ENCODE measurements at places on chromosomes 3 and 15.

DNA sequence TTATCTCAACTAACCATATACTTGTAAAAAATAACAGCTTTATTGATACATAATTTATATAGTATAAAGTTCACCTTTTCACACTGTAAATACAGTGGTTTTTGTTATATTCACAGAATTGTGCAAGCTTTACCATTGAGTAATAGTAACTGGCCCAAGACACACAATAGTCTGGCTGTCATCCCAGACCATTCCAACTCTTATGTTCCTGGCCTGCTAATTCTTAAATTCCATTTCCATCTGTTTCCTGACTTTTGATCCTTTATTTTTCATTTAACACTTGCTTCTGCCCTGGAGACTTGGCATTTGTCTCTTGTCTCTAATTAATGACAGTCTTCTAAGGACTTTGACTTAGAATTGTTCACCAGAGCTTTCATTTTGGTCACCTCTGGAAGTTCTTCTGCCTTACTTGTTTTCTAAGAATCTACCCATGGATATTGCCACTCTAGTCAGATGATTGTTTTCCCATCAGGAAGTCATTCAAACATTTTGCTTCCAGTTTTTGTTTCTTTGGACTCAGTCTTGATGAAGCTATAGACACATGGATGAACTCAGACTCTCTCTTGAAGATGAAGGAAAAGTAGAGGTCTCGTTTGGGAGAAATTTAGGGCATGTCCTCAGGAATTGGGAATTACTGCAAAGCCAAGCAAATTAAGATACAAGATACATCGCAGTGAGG lies 27.2 kb upstream of the PLSCR4 start:
- DNase-seq: no peak

DNA sequence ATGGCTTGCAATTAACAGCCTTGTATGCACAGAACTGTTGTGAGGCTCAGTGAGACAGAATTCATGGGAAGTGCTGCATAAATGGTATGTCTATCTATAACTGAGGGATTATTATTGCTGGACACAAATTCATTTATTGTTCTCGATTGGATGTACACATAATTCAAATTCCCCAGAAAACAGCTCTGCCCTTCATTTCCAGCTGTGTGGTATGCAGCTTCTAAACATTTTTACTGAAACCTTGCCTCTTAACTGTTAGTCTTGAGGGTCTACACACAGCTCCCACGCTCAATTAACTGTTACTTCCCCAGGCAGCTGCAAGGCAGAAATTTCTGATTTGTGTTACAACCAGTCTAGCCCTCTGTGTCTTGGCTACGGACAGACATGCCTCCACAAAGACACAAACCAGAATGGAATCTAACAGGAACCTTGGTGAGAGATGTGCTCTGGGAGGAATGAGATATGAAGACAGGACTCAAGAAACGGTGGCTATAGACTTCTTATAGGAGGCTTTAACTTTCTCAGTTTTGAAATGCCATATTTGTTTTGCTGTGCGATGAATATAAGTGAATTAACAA lies 139.7 kb upstream of the TBL1XR1 start:
- DNase-seq: no peak

- DNase-seq: no peak
Observed at GRCh38 chr3:9369508-9369907, 6.7 kb downstream of the THUMPD3 start.

DNA sequence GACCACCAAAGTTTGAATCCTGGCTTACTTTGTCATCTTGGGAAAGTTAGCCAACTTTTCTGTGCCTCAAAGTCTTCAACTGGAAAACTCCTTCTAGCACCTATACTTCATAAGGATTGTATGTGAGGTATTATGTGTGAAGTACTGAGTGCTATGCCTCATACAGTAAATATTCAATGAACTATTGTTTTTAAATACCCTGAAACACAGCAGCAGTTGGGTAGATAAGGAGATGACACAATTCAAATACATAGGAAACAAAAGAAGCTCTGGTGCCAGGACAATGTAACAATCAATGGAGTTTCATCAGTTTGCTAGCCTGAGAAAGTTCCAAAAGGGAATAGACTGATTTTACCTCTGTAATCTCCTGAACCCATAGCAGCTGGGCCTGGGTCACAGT lies 43.3 kb downstream of the TUBGCP4 start:
- no peak for DNase-seq

GRCh38 chr3:73510334-73510733 lies 114.4 kb downstream of the PDZRN3 start:
- DNase-seq: no peak

DNA sequence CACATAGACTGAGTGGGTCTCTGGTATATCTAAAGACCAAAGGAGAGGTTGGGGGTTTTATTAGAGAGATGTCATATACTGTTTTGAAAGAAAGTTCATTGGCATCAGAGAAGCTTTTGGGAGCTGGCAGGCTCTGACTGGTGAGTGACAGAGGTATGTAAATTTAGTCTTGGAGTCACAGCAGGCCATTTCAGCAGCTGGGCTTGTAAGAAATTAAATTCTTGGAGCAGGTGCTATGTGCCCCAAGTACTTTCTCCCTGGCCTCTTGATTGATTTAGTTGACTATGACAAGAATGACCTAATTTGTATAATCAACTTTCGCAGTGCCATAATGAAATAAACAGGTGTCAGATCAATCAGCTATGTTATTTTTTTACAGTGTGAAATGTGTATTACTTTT lies 47.8 kb upstream of the CDAN1 start:
- no peak for DNase-seq

- DNase-seq: no peak
Observed at GRCh38 chr3:42367903-42368302, 42.5 kb downstream of the LYZL4 start.

GRCh38 chr15:89244574-89244903 lies 760 bp downstream of the FANCI start:
- no peak for DNase-seq

- no peak for DNase-seq
Observed at GRCh38 chr3:22798461-22798860, 404.7 kb upstream of the UBE2E2 start.

- DNase-seq: no peak
Observed at GRCh38 chr3:13863382-13863952, 16.4 kb downstream of the WNT7A start.

DNA sequence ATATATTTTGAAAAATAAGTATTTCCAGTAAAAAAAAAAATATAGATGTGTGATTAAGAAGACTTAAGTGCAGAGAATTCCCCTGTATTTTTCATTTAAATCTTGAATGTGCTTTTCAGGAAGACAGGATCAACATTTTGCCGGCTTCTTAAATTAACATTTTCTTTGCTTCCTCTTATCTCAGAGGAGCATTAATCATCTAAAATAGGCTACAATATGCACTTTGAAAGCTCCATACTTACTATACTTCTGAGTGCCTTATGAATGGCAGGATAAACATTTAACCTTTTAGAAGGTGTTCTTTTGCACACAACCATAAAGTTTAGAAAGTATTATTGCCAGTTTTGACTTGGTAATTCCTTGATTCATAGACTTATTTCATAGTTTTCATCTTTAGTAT lies 164.3 kb downstream of the ECT2 start:
- no peak for DNase-seq

- no peak for DNase-seq
Observed at GRCh38 chr3:161016417-161017313, 88.5 kb downstream of the B3GALNT1 start.

GRCh38 chr3:131072845-131073244 lies 46.2 kb downstream of the NEK11 start:
- no peak for DNase-seq

DNA sequence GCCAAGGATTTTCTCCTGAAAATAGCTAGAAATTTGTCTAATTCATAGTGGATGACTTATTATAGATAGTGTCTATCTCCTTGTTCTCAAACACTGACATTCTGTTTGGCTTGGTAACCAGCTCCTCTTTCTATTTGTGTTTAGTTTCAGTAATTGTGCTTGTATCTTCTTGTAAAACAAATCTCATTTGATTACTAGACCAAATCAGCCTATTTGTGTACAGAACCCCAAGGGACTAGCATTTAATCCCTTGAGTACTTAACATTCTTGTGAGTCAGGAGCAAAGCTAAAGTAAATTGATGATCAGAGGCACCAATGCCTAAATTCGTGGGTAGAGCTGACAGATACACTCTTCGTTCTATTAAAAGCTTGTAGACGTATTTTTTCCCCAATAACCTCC lies 306.5 kb upstream of the SLITRK3 start:
- DNase-seq: no peak

- no peak for DNase-seq
Observed at GRCh38 chr15:94239474-94239873, 8.1 kb downstream of the MCTP2 start.

- DNase-seq: peak; percentile 54
Observed at GRCh38 chr3:146503461-146504202, 34.3 kb upstream of the PLSCR2 start.

- no peak for DNase-seq
Observed at GRCh38 chr15:76204916-76205460, 106.3 kb downstream of the ETFA start.

GRCh38 chr3:115071166-115071565 lies 75.9 kb downstream of the ZBTB20 start:
- no peak for DNase-seq

GRCh38 chr15:84929795-84930603 lies 45.5 kb downstream of the SLC28A1 start:
- DNase-seq: no peak

GRCh38 chr3:63519426-63519825 lies 133.0 kb upstream of the SNTN start:
- DNase-seq: no peak

GRCh38 chr3:134338516-134339261 lies 35.6 kb downstream of the AMOTL2 start:
- no peak for DNase-seq

GRCh38 chr15:99149366-99149765 lies 44.5 kb downstream of the SYNM start:
- DNase-seq: no peak

- DNase-seq: no peak
Observed at GRCh38 chr3:54345847-54346375, 223.6 kb downstream of the CACNA2D3 start.

DNA sequence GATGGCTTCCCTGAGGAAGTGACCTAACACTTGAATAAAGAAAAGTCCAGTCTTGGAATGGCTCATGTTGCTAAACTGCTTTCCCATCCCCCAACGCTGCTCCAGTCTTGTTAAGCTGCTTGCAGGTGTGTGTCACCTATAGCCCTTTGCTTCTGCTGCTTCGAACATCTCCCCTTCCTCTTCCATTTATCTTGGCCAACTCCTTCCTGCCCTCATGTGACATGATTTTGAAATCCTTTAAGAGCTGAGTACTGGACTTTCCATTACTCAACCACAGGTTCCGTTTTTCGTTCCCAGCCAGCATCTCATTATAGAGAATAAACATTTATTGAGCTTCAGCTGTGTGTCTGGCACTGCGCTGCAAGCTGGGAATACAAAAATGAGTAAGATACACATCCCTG lies 1.7 kb downstream of the ATG7 start:
- no peak for DNase-seq

GRCh38 chr3:58789385-58789784 lies 122.8 kb upstream of the FAM3D start:
- DNase-seq: no peak

- DNase-seq: no peak
Observed at GRCh38 chr3:129068291-129068886, 7.8 kb downstream of the GP9 start.
